HL-60 (cell line): ENCODE measurements at places on chromosomes 3 and 15.

GRCh38 chr3:95302044-95302443 is 1239.2 kb downstream of the NSUN3 start:
- no peak for DNase-seq

DNA sequence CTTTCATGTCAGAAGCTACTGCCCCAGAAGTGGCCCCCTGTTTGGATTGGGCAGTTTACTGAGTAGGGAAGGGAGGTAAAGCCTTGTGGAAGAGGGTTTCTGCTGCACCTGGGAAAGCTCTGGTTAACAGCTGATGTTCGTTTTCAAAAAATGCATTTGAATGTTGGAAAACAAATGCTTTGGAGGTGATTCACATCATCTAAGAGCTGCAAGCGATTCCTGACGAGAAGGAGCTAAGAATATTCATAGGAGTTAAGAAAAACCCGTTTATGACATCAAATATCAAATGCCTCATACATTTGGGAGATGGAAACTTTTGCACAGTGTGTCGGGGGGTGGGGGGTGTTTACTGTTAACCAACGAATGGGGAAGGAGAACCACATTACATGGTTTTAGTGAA is 183.8 kb upstream of the NR2F2 start:
- no peak for DNase-seq

GRCh38 chr15:66609876-66610275 is 44.1 kb upstream of the LCTL start:
- DNase-seq, result no peak

DNA sequence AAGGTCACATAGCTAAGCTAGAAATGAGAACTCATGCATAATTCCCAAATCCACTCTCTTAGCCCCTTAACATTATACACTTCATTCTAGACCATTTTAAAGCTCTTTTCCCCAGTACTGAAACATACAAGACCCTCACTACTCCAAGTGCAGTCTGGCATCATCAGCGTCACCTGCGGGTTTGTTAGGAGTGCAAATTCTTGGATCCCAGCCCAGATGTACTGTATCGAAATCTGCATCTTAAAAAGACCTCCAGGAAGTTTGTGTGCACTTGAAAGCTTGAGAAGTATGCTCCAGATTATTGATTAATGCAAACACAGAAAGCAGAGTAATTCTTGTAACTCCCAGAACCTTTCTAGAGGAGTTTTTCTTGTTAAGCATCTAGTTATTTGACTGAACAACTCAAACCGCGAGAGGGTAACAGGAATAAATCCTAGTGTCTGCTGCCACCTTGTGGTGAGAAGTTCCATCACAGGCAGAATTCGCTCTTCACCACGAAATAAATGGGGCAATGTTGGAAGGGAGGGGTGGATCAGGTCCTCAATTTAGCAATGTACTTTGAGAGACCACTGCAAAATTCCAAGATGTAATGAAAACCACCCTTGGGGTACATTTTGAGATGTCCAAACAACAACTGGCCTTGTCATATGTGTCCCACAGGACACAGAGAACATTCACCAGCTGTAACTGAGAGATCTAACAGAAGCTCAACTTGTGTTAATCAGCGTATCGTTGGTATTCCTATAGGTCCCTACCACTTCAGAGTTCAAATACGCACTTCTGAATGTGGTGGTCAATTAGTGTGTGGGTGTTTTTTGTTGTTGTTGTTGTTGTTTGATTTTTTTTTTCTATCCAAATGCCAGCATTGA is 583 bp upstream of the C3orf49 start:
- DNase-seq, result peak; percentile 49

DNA sequence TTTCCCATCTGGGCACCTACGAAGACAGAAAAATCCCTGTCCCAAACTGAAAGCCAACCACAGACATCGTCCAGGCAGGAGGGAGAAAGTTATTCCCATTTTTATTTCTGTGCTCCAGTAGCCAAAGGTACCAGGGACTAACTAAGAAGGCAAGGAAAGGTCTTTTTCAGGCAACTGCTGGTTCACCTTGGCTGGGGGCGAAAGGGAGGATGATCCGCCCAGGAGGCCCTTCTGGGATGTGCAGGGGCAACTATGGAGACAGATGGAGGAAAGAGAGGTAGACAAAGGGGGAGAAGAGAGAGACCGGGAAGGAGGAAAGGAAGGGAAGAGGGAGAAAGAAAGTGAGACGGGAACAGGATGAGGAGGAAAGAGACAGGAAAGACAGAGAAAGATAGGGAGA is 13.3 kb downstream of the WNT5A start:
- DNase-seq, result no peak

GRCh38 chr15:62886431-62887071 is 156.0 kb upstream of the TPM1 start:
- no peak for DNase-seq

DNA sequence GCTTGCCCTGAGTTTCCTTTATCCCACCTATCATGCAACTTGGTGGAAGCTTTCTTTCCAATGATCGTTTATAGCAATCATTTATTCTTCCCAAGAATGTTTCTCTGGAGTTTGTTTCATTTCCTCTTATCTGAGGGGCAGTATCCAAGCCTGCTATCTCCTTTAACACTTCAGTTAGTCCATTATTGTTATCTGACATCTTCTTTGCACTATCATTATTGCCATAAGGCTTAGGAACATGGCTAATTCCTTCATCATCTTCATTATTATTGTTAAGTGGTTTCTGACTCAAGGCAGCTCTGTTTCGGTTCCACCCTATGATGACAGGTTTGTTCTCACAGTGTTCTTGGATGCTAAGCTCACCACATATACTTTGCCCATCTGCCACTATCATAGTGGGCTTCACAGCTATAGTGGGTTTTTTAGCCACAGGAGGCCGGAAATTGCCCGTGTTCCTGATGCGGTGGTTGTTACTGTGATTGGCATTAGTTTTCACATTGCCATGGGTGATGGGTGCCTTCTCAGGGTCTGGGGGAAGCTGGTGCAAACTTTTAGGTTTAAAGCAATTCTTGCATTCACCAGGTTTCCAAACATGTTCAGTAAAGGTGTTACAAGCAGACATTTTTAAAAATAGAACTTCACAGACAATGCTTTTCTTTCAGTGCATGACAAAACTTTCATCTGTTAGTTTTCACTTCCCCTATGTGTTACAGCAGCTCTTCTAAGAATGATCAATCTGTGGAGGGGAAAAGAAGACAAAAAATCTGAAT is 110.6 kb upstream of the TSPAN3 start:
- DNase-seq, result no peak

DNA sequence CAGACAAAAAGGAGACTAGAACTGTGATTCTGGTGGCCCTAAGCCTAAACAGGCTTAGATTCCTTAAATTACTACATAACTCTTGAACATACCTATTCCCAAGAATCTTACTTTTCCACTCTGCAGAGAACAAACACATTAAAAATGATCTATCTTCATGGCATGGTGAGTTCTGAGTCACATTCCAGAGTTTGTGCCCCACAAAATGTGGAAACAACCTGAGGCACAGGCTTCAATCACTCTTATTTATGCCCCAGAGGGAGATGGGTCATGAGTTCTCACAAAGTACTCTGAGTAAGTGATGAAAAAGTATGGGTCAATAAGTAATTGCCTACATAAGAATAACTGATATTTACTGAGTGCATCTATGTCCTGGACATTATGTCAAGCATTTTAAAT is 137.5 kb upstream of the SLC2A2 start:
- no peak for DNase-seq

DNA sequence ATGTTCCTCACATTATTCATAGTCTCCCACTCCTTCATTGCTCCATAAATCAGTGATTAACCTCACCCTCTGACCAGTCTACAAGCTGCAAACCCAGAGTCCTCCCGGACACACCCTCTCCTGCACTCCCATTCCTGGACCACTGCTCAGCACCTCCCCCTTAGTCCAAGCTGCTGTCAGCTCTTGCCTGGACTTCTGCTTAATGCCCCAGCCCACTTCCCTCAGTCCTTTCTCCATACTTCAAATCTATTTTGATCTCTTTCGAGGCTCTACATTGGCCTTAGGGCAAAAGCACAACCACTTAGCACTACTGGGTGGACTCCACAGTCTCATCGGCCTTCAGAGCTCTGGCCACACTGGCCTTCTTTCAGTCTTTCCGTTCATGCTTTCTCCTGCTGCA is 79.4 kb upstream of the FAM98B start:
- no peak for DNase-seq

- no peak for DNase-seq
These were observed 78.4 kb upstream of the WNT5A start for GRCh38 chr3:55565521-55565920.

GRCh38 chr3:94619643-94620042 is 556.8 kb downstream of the NSUN3 start:
- no peak for DNase-seq

DNA sequence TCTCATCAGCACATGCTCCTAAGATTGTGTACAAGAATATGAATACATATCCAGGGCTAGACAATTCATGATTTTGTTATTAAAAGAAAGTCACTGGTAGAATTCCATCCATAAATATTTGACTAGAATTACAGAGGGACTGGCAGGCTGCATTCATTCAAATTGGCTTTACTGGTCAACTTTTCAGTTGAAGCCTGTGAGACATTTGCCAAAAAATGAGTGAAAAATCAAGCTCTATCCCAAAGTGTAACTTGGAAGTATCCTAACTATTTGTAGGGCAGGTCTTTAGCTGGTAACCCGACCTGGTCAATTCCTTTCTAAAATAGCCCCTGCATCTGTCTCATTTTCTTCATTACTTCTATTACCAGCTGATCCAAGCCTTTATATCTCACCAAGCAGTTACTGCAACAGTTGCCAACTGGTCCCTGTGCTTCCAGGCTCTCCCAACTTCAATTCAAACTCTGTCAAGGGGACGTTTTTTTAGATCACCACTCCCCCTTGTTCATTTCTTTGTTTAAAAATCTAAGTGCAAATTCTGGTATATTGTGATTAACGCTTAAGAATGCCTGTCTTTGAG is 173.1 kb upstream of the TBL1XR1 start:
- no peak for DNase-seq

DNA sequence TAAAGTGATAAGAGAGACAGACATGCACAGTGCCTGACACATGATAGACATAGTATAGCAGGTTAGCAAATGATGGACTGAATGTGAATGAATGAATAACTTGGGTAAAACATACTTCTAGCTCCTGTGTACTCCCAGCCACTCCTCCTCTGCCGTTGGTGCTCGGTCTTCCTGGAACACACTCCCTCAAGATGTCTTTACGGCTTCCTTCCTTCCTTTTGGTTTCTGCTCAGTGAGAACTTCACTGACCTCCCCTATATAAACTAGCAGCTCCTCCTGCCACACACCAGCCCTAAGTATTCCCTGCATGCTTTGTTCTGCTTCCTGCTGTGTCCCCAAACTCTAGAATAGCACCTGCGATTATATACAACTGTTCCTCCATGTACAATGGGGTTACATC is 50.2 kb downstream of the RAD54L2 start:
- no peak for DNase-seq

DNA sequence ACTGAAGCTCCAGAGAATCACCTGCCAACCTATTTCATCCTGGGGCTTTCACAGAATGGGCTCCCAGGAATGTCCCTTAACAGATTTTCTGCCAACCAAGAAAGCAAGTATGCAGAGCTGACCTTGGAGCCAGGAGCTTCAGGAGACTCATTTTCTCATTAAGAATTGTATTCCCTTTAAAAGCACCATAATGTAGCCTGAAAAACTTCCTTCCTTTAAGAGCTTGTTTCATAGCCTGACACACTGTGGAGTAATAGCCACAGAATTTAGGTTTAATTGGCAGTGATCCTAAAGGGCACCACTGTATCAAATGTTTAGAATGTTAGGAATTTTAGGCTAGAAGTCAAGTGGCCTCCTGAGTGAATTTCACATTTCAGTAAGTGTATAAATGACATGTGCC is 309.8 kb downstream of the GBE1 start:
- DNase-seq, result no peak

- DNase-seq, result peak; percentile 79
These were observed 123.7 kb upstream of the IGSF10 start for GRCh38 chr3:151584566-151584965.

GRCh38 chr15:76912430-76912829 is 7.3 kb upstream of the SCAPER start:
- DNase-seq, result no peak

- DNase-seq, result no peak
These were observed 629.0 kb downstream of the NR2F2 start for GRCh38 chr15:96959501-96959900.

DNA sequence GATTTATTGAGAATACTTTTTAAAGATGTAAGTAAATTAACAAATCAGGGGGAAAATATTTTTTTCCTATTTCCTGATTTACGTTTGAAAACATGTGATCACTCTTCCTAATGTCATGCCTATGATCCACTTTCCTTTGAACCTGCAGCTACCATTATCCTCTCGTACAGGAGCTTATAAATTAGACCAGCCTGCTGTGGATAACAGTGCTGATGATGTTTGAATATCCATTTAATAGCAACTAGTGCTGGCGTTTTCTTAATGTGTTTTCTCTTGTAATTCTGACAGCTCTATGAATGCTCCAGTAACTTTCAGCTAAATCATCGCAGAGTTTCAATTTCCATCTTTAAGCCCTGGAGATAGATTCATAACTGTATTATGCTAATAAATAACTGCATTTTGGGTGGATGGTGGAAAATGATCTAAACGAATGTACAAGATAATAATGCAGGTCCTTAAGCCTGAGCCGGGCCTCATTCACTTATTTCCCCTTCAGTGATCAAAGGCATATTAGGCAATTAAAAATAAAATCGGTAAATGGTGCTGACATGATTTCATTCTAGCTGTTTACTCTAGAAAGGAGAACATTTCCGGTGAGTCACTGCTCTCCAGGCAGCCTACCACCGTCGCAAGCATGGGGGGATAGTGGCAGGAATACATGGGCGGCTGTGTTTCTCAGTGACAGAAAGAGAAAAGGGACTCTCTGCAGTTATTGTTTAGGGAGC is 58.5 kb upstream of the SLC24A5 start:
- DNase-seq, result no peak

DNA sequence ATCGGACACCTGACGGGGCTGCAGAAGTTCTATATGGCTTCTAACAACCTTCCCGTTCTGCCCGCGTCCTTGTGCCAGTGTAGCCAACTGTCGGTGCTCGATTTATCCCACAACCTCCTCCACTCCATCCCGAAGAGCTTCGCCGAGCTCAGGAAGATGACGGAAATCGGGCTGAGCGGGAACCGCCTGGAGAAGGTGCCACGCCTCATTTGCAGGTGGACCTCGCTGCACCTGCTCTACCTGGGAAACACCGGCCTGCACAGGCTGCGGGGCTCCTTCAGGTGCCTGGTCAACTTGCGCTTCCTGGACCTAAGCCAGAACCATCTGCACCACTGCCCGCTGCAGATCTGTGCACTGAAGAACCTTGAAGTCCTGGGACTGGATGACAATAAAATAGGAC is 9.8 kb upstream of the LRRC34 start:
- no peak for DNase-seq

- no peak for DNase-seq
These were observed 164.8 kb upstream of the CBLB start for GRCh38 chr3:106033654-106034053.

- DNase-seq, result no peak
These were observed 31.5 kb downstream of the KLHL18 start for GRCh38 chr3:47314056-47314764.
